ENCODE measurements at places on chromosomes 4 and X.

- no peak for DNase-seq
Measured at GRCh38 chrX:7698248-7698647, 144.7 kb upstream of the VCX start.

DNA sequence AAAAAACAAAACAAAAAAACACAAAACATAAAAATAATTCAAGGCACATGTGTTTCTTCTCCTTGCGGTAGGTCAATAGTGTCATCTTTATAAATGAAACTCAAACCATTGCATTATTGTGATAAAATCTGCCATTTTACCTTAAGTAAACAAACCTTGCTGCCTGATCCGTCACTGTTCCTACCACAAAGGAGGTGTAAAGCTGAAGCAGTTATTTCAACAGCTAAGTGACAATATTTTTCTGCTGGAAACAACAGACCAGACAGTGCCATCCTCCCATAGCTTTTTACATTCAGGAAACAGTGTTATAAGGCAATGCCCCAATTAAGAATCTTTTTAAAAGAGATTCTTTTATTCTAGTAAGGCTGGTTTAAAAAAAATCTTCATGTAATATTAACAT is 242.7 kb downstream of the PPP1R2C start:
- no peak for DNase-seq

DNA sequence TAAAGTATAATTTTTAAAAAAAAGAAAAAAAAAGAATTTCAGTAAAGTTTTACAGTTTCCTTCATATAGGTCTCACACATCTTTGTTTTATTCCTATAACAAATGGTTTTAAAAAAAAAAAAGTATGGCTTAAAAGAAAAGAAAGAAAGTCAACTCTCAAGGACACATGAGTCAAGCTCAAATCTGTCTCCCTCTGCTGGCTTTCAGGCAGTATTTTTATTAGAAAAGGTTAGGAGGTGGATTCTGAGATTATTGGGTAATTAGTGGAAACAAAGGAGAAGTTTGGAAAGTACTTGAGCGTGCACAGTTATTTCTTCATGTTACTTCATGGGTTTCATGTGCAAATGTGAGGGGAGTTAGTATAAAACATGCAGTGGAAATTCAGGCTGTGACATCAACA is 36.6 kb upstream of the BTC start:
- DNase-seq = no peak

DNA sequence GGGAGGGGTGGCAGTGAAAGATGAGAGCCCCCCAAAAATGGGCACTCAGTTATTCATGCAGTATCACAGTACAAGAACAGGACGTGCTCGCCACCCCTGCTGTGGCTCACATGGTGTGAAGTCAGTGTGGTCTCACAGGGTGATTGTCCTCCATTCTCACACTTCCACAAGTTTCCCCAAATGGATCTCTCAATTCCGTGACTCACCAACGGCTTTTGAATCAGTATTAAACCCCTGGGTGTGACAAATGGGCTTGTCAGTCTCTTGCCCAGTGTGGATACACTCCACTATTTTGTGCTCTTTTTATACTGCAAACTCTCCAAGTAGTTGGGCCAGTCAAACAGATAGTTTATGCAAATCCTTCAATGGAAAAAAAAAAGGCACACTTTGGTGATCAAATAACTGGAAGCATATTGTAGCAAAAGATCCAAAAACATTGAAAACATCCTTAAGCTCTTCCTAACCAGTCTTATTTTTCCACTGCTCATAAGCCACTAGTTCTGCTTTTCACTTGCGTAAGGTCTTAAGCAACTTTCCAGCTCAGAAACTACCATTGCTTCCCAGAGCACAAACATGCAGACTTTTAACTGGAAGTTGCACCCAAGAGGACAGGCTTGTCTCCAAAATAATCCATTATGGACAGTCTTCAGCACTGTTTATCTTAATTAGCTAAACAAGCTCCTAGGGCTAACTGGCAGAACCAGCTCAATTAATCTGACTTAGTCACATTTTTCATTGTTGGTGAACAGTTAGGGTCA is 365.7 kb downstream of the PPP3CA start:
- no peak for DNase-seq

DNA sequence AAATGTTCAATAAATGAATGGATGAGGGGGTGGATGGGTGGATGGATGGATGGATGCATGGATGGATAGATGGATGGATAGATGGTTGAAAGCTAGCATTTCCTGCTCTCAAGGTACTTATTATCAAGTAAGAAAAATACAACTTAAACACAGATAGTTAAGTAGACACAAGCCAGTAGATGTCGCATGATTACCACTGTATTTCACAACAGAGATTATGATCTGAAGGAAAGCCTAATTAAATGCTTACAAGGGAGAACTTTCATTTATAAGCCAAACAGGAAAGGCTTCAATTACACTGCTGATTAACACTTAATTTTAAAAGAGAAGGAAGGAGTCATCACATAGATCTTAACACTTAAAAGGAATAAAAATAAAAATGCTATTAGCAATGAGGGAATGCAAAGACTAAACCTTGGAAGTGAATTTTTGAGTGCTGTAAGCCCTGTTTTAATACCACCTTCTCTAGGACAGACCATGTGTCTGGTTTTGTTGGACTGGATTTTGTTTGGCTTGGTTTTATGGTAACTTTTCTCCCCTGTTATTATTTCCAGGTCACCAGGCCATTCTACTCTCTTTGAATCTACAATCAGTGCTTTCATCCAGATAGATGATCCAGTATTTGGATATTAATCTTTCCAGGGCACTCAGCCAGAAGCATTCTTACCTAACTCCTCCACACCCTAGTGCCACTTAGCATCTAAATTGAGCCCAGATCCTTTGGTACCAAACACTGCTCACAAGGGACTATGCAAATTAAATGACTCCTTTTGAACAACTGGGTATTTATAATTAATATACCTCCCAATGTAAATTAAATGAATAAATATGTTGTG is 75.5 kb upstream of the SLC39A8 start:
- DNase-seq = no peak

- DNase-seq = no peak
Measured at GRCh38 chr4:74473155-74473811, 28.3 kb downstream of the AREG start.

DNA sequence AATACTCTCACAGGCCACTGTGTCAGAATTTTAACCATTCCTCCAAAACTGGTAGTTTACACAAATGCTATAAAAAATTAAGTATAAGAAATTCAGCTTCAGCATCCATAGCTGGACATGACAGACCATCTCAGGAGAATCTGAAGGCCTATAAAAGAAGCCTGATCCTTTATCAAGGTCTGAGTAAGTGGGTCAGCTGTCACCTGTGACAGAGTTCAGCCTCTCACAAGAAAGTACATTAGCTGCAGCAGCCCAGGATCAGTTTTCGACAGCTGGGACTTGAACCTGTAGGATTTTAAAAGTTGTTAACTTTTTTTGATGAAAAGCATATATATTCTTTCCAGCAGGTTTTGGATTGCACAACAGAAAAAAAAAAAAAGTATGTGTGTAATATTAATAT is 60.7 kb downstream of the PPP3CA start:
- DNase-seq = no peak

- no peak for DNase-seq
Measured at GRCh38 chr4:42293967-42294813, 103.1 kb upstream of the SHISA3 start.

- no peak for DNase-seq
Measured at GRCh38 chr4:184147858-184148737, 69.6 kb downstream of the ENPP6 start.

- DNase-seq = no peak
Measured at GRCh38 chr4:98026362-98026761, 116.9 kb downstream of the STPG2 start.

- DNase-seq = no peak
Measured at GRCh38 chr4:40486534-40486933, 143.1 kb downstream of the RBM47 start.

DNA sequence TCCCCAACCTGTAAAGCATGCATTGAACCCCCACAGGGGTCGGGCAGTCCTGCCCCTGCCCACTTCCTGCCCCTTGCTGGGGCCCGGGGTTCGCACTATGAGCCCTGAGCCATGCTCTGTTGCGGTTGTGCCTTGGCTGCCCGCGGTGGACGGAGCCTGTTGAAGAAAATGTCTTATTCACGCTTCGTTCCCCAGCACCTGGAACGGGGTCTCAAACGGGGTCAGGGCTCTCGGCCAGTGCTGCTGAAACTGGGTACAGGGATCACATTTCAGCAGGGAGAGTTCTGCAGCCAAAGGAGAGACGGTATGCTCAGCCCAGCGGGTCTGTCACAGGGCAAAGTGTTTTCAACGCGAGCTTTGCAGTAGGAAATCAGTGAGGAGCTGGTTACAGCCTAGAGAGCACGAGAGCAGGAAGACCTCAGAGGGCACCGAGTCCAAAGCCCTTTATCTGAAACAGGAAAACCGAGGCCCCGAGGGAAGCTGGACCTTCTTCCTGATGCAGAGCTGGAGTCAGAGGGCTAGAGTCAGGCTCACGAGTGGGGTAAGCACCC is 46.3 kb upstream of the AFAP1 start:
- no peak for DNase-seq

GRCh38 chr4:118941799-118942198 is 53.1 kb downstream of the SYNPO2 start:
- DNase-seq = no peak

DNA sequence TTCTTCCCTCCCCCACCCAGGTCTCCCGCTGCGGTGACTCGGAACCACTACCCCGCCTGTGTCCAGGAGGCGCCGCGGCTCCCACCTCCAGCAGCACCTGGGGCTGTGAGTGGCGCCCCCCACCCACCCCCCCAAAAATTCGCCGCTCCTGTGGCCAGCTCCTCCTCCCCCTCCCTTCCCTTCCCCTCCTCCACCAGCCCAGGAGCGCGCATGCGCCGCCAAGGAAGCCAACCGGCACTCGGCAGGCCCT is 278 bp downstream of the CLOCK start:
- no peak for DNase-seq

- no peak for DNase-seq
Measured at GRCh38 chrX:26597981-26598380, 382.0 kb downstream of the MAGEB5 start.

DNA sequence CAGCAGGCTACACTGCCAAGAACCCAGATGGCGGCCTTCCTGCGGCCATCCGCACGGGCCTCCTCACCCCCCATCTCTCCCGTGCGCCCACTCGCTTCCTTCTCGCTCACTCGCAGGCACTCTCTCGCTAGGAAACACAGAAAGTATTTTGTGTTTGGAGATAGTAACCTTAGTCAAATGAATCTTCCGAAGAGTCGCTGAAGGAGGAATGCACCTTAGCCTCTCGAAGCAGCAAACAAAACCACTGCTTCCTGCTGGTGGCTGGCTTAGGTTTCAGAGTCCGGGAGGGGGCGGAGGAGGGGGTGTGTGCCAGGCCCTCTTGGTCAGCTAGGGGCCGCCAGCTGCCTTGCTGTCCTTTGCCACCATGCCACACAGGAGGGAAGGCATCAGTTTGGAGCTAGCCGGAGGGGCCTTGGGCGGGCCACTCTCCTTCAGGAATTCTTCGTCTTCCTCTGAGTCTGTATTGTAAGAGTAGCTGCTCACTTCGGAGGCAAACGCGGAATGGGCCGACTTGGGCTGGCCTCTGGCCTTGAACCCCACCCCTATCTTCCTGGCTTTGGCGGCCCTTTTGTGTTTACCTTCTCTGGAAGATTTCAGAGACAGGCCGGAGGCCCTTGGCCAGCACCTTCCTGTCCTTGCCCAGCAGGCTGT is 73.2 kb upstream of the UCP1 start:
- DNase-seq = no peak

DNA sequence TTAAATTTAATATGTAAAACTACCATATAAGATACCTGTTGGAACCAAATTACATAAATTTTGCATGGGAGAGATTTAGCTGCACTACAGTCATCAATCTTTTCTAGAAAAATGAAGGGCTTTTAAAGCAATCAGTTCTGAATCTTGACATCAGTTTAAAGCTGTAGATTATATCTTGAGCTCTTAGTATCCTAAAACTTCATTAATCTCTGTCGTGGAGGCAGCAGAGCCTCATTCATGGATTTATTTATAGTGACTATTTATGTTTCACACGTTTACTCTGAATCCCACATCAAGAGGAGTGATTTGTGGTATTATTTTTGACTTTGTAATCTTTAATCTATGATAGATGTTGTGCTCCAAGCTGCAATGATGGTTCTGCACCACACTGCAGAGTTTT is 175.9 kb downstream of the PDGFC start:
- DNase-seq = no peak

DNA sequence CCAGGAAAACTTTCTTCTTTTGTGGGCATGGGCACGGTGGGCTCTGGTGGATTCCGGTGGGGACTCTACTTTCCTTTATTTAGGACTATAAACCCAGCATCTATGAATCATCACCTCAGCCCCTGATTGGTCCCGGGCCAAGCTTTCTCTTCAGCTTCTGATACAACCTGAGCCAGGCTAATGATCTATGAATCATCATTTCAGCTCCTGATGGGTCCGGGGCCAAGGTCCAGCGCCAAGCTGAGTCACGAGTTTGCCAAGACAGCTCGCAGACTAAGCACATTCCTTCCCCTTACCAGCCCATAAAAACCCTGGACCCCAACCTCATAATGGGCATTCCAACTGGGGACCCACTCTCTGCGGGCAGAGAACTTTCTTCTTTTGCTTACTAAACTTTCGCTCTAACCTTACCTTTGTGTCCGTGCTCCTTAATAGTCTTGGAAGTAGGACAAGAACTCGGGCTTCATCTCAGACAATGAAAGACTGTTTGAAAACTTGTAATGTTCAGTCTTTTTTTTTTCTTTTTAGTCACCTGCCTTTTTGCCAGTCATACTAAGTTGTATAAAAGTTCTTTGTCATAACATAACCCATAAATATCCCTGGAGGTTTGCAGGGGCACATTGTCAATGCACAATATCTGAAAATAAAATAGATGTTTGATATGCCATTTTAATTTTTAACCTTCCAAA is 904.9 kb upstream of the EPHA5 start:
- DNase-seq = no peak

GRCh38 chr4:72325215-72325614 is 243.8 kb downstream of the ADAMTS3 start:
- DNase-seq = no peak

DNA sequence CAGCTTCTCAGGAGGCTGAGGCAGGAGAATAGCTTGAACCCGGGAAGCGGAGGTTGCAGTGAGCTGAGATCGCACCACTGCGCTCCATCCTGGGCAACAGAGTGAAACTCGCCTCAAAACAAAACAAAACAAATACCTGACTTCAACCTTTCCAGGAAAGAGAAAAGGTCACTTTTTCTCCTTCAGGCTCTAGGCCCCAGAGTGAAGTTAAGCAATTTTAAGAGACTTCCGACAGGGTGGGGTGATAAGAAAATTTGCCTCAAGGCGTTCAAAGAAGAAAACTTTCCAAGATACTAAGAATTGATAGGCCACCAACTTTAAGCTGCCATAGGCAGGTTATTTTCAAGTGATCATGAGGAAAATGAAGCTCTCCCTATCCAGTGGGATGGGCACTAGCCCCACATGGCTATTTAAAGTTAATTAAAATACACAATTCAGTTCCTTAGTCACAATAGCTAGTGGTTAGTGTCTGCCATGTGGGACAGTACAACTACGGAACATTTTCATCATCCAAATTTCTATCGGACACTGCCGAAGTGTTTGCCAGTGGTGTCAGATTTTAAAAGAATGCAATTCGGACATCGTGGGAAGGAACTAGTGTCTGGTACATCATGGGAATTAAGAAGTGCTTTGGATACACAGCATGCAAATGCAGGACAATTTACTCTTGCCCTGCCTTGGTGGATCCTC is 33.0 kb downstream of the SMS start:
- DNase-seq = no peak
